Activated CD4-positive, alpha-beta T cell treated with anti-CD3 and anti-CD28 coated beads, Interleukin-2, amount 50 U/mL, for 24 hours (primary cell): ENCODE measurements at places on chromosomes 4 and X.

DNA sequence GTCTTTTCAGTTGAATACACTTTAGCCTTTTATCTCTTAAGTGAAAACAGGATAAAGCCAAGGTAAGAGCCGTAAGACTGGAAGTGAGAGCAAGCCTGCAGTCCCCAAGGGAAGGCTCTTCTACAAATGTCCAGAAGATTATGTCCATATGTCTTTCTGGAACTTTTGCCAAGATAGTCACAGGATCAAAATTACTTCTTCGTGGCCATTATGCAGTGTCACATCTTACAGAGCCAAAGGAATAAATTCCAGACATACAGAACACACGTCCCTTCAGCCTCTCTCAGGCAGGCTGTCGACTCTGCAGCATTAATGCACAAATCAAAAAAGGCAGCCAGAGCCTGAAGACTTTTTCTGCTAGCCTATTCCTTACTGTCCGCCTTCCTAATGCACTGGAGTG is 10.9 kb upstream of the GATB start:
- no peak for DNase-seq

DNA sequence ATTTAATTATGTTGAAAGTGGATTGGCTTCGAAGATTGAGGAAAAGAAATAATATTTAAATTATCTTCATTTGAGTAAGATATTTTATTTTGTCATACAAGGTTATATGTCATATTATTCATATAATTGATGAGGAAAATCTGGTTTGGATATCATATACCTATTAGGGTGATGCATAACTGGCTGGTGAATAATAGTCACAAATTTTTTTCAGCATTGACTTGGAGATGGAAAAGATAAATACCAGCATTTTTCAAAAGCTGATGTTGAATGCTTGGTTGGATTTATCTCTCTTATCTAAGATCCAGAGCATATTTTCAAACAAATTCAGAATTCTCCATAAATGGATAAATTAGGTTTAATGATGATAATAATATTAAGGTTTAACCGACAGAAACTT is 93.5 kb upstream of the SLIT2 start:
- DNase-seq, result no peak

DNA sequence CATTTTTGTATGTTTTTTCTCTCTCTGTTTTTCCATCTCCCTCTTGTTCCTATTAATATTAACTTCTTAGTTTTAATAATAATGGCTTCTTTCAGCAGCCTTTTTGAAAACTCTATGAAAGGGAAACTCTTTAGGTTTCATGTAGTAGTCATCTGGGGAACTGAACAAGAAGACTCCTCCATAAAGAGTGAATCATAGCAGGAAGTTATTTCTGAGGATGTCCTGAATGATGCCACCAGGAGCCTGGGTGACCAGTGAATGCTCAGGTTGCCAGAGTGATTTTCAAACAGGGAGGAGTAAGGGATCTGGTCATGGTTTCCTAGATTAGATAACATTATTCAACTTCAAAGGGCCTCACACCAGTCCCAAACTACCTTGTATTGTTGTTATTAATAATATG is 212.8 kb upstream of the PDE5A start:
- DNase-seq, result no peak

DNA sequence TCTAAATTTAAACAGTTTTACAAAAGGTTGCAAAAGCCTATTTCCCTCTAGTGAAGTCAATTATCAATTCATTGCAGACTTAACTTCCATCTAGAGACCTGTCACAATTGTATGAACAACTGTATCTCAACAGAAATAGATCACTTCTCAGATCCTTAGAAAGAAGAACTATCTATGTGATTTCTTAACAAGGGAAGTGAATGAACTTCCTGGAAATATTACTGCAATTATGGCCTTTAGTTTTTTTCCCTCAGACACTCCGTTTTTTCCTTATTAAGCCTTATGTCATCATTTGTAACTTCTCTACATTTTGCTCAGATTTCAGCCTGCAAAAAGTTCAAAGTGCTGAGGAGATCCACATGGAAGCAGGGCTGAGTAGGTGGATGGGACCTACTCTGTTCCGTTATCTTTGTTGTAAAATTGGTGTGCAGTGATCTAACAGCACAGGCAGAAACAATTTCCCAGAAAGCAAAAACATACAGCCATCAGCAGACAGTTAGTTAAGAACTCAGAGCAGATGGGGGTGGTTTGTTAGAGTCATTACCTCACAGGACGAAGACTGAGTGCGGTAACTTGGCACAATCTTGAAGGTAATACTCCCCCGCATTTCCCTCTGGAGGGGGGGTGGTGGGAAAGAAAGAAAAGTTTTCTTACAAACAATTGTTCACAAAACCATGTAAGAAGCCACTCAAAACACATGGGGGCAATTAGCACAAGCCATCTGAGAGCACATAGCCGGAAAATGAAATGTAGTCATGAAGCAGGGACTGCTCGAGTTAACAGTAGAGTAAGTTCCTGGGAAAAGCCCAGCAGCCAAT is 112.3 kb downstream of the NYX start:
- no peak for DNase-seq

DNA sequence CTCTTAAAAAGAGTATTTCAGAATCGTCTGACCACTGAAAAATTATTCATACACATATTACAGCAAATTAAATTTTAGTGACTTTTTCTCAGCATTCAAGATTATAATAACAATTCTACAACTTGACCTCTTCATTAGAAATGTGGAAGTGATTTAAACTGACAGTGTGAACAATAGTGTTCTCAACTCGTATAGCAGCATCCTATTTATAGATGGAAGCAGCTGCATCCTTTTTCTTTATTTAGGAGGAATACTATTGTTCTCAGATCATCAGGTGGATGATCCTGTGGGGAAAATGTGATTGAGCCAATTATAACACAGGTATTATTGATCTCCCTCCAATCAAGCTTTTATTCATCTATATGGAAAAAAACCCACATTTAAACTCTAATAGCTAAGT is 56.7 kb downstream of the RAPGEF2 start:
- no peak for DNase-seq

- no peak for DNase-seq
These were observed 32.0 kb downstream of the PAGE2 start for GRCh38 chrX:55120761-55121358.

DNA sequence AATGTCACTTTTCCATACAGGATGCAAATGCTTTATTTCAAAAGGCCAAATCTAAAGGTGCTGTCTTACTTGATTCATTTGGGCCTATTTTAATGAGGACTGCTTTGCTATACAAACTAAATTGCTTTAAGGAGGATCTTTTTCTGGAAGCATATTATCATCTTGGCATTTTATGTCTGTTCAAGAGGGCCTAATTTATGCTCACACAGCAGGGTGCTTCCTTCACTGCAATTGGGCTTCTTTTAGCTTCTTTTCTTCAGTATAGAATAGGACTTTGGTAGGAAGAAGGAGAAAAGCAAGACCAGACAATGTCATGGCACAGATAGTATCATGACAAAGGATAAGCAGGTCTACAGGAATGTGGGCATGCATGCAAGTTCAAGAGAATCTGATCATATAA is 222.4 kb upstream of the ANKRD50 start:
- DNase-seq, result no peak

- no peak for DNase-seq
These were observed 185.5 kb upstream of the RBPJ start for GRCh38 chr4:26135331-26135730.

DNA sequence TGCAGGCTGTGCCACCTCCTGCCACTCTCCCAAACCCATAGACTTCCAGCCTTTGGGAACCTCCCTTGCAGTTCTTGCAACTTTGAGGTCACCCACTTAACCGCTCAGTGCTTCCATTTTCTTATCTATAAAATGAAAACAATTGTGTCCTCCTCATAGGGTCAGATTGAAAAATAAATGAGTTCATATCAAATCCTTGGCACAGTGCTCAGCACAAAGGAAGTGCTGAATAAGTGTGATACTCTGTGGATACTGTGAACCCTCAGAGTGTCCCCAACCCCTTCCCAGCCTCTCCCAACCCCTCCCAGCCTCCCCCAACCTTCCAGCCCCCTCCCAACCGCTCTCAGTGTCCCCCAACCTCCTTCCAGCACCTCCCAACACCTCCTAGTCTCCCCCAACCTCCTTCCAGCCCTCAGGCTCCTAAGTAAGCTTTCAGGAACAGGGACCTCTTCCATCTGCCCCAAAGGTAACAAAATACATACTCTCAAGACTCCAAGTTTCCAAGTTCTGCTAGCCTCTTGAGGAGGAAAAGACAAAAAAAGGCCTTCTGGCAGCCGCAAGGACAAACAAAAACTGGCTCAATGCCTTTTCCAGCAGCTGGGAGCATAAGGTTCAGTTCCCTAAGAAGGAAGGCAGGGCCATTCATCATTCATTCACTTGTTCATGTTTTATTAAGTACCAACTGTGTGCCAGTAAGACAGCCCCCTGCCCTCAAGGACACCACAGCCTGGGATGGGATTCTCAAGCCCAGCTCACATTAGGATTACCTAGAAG is 46.1 kb upstream of the LGI2 start:
- DNase-seq, result no peak

DNA sequence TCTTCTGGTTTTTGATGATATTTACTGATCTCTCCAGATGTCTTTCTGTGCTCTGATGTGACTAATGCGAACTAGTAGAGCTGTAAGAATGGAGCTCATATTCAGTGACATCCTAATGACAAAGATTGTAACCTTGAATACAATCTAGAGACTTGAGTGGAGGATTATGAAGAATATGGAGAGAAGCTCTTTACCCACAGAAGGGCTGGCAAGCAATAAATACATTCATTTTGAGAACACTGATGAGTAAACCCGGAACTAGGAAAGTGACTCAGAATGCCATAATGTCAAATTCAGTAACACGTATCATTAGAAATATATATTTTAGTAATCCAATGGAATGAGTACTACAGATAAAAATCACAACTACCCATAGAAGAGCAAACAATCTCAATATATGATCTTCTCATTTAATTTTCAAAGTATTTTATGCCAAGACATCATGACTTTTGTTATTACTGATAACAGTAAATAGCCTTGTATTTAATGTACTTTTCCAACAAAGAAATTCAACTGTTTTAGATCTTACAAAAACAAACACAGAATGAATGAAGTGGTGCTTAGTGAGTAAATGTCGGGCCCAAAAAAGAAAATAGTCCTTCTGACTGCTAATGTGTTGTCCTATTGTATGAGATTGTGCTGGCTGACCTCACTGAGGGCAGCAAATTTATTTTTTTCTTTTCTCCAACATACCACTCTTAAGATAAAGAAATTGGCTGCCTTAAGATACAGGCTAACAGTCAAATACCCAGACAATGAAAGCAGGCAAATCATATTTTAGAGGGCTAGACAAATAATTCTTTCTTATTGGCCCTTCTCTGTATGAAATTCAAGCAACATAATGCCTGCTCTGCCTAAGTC is 49.2 kb upstream of the HDAC8 start:
- no peak for DNase-seq

DNA sequence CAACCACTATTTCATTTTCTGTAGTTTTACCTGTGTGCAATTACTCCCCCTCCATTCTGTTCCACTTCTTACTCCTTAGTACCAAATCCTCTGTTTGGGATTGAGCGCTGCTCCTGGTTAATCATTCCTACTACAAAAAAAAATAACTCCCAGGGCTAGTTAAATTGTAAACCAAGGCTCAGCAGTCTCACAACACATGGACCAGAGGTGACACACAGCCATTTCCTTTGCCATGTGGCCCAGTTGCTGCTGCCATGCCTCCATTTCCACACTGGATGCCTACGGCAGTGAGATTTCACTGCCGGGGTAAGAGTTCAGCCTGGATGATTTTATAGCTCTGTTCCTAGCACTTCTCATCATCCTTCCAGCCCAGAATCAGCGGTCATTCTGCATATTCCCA is 107.2 kb downstream of the AKAP4 start:
- no peak for DNase-seq

GRCh38 chr4:152997288-152997687 is 61.2 kb downstream of the FHDC1 start:
- no peak for DNase-seq
